ENCODE measurements at places on chromosomes 3 and 15. TPM values are rescaled to one million over a fixed set of nuclear protein-coding genes. Genes with fewer than 3 reads are reported as not detected.

Gene CLDN18
- total RNA-seq, result not detected

Gene RASSF1
- 28.5 TPM for total RNA-seq

DNA sequence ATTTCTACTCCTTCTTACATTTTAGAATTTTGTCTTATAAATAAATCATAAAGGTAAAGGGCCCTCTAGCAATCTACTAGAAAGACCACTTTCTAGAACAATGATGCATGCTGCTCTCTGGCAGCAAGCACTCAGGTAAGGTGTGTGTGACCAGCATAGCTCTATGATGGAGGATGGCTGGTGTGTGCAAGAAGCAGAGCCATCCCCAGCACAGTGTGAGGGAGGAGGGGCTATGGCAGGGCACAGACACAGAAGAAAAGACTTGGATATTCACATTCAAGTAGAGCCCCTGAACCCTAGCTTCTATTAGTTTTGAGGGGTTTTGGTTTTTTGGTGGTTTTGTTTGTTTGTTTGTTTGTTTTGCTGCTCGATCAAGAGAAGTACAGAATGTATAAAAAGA, 277.1 kb upstream of the CCDC54 start:
- DNase-seq, result no peak

Gene KY
- total RNA-seq, result not detected

Gene RTF1
- 25.5 TPM for total RNA-seq

DNA sequence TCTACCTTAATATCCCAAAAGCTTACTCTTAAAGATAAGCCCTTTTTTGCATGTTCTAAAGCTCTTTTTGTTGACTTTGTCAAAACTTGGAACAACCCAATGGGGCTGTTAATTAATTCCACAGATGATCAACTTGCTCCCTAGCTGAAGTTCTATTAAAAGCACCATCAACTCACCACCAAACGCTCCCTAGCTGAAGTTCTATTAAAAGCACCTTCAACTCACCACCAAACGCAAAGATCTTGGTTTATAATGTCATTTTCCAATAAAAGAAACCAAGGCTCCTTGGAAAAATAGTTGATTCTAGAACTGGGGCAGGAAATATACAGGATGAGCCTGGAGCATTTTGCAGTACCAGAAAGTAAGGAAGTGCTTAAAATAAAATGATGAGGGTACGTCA, 122.3 kb upstream of the STT3B start:
- no peak for DNase-seq

Gene SMC4
- total RNA-seq, result 56.7 TPM

Gene LAMB2
- total RNA-seq, result 293 TPM

Gene CIDEC
- 27.2 TPM for total RNA-seq

GRCh38 chr3:113753376-113753985, 6.6 kb downstream of the ATP6V1A start:
- no peak for DNase-seq

DNA sequence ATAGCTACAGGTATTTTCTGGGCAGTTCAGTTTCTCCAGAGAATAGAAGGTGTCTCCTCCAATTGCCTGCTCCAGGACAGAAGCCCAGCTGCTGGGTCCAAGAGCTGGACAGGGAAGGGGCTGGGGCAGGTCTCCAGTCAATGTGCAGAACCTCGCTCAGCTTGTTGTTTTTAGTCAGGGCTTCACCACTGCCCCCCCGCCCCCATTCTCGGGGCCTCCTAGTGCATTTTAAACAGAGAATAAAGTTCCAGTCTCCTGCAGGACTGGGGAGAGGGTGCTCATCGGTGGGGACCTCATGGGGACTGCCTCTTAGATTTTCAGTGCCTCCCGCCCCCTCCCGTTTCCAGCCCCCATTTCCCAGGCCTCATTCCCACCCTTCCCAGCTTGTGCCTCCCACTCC, 216.6 kb downstream of the XXYLT1 start:
- peak; percentile 22 for DNase-seq

Gene FAM219B
- total RNA-seq, result 48.7 TPM

DNA sequence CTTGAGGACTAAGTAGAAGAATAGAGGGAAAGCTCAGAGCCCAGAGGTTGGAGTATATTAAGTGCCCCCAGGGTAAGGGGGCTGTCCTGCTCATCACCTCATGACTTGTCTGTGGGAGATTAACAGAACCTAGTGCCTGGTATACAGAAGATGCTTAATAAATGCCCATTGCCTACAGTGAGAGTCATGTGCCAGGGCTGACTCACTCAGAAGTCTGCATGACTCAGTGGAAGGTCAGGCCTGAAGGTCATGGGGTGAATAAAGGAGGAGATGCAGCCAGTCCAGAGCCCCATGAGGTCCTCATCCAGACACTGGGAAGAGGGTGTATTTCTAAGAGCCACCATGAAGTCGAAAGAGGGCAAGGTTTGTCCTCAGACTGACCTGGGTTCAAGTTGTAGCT, 62.5 kb upstream of the TLE3 start:
- no peak for DNase-seq

GRCh38 chr15:54150255-54150654, 172.0 kb downstream of the UNC13C start:
- no peak for DNase-seq

DNA sequence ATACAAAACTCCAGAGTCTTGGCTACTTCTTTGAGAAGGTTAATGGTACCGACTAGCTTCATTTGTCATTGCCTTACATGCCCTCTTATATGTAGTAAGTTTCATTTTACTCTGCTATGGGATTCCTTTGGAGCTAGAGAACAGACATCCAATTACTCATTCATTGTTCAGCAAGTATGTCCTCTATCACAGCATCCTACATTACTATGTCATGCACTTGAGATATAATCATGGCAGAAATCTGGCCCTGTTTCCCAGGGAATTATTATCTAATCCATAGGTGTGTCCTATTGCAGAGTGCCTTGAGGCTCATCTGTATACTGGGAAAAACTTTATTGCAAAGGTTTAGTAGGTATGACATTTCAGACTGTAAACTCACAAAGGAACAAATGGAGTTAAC, 333.1 kb upstream of the NECTIN3 start:
- no peak for DNase-seq

- DNase-seq, result no peak
Observed at GRCh38 chr3:65532749-65533148, 506.0 kb downstream of the MAGI1 start.

GRCh38 chr15:67394873-67395639, 125.9 kb upstream of the C15orf61 start:
- no peak for DNase-seq

DNA sequence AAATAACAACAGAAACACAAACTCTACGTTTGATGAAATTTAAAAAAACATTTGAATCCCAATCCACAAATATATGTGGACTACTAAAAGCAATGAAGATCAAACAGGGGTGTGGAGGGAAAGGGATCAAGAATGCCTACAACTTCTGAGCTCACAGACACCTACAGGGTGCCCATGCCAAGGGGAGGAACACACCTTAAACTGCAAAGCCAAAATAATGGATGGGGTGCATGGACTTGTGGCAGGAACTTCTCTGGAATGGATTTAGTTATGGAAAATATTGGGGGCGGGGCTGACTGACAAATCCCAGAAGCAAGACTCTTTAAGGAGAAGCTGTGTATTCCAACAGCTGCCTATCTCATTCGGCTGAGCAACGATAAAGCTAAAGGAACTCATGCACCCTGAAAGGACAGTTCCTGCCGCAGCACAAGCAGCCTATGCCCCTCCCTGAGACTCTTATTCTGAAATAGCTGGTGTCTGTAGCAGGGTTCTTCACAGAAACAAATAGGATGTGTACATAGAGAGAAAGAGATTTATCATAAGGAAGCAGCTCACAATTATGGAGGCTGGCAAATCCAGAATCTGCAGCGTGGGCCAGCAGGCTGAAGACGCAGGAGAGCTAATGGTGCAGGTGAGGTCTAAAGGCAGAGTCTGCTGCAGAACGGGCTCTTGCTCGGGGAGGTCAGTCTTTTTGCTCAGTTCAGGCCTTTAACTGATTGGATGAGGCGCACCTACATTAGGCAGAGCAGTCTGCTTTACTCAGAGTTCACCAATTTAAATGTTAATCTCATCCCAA, 24.5 kb upstream of the PLA2G4D start:
- peak; percentile 10 for DNase-seq

GRCh38 chr3:104735691-104736090, 631.0 kb upstream of the ALCAM start:
- no peak for DNase-seq
